ENCODE measurements at places on chromosomes 1 and 21.

GRCh38 chr1:42886046-42886739 is 39.8 kb downstream of the ZNF691 start:
- no peaks in the 10 kb centered on the region for H3K4me1 ChIP-seq
- no peak for DNase-seq
- H3K27me3 ChIP-seq, result no peaks in the 10 kb centered on the region
- no peak overlapping the region for H3K27ac ChIP-seq

DNA sequence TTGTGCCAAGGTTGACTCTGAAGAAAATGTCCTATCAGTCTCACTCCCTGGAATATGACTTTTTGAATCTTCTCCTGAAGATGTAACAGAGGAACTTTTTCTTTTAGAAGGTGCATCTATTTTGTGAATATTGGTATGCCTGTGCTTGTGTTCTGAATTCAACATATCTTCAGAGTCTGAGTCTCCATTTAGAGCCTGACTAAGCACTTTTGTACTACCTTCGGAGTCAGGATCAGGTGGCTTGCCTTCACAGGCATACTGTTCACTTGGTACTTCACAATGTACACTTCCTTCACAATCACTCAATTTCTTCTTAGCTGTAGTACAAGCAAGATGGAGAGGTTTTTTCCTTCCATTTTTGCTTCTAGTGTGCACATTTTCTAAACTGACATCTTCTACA is 13.6 kb upstream of the PSMG1 start:
- H3K4me1 ChIP-seq, result no peaks in the 10 kb centered on the region
- no peak overlapping the region for H3K4me3 ChIP-seq
- peaks cover 20% of the 10 kb centered on the region for H3K36me3 ChIP-seq
- no peak overlapping the region for H3K27ac ChIP-seq
- no peaks in the 10 kb centered on the region for H3K27me3 ChIP-seq

GRCh38 chr21:15243406-15243805 is 178.6 kb upstream of the NRIP1 start:
- H3K27me3 ChIP-seq, result no peaks in the 10 kb centered on the region
- H3K27ac ChIP-seq, result no peak overlapping the region
- DNase-seq, result no peak
- peaks cover 15% of the 10 kb centered on the region for H3K4me1 ChIP-seq
- H3K36me3 ChIP-seq, result no peaks in the 10 kb centered on the region

- no peak overlapping the region for H3K27ac ChIP-seq
- no peaks in the 10 kb centered on the region for H3K36me3 ChIP-seq
- no peaks in the 10 kb centered on the region for H3K4me1 ChIP-seq
- H3K4me3 ChIP-seq, result no peak overlapping the region
- no peaks in the 10 kb centered on the region for H3K27me3 ChIP-seq
- no peak for DNase-seq
Observed at GRCh38 chr1:84855168-84855567, 37.8 kb downstream of the LPAR3 start.
